Brain (organoid and tissue), 16 donors: ENCODE measurements at places on chromosomes 2 and 18. TPM values are rescaled to one million over a fixed set of nuclear protein-coding genes. Genes with fewer than 3 reads are reported as not detected.

The LHCGR gene
- polyA plus RNA-seq, result not detected

GRCh38 chr18:79947054-79947755 lies 4.2 kb downstream of the SLC66A2 start:
- no peak for DNase-seq

GRCh38 chr18:50286391-50287027 lies 983 bp downstream of the CXXC1 start:
- no peak for DNase-seq

DNA sequence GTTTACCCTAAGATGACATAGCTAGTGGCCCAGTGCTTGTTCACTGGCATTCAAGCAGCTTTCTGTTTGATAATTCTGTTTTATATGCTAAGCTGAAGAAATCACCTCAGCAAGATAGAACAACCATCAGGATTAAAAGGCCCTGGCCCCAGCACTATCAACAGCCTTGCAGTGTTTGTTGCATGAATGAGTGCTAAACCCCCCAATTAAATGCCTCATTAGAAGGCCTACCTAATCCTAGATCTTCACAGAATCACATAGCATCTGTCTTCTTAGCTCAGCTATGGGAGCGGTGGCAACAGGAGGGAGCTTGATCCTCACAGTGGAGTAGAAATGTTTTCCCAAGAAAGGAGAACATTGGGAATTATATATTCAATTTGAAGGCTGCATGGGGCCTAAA lies 194.1 kb upstream of the HNMT start:
- DNase-seq, result no peak

DNA sequence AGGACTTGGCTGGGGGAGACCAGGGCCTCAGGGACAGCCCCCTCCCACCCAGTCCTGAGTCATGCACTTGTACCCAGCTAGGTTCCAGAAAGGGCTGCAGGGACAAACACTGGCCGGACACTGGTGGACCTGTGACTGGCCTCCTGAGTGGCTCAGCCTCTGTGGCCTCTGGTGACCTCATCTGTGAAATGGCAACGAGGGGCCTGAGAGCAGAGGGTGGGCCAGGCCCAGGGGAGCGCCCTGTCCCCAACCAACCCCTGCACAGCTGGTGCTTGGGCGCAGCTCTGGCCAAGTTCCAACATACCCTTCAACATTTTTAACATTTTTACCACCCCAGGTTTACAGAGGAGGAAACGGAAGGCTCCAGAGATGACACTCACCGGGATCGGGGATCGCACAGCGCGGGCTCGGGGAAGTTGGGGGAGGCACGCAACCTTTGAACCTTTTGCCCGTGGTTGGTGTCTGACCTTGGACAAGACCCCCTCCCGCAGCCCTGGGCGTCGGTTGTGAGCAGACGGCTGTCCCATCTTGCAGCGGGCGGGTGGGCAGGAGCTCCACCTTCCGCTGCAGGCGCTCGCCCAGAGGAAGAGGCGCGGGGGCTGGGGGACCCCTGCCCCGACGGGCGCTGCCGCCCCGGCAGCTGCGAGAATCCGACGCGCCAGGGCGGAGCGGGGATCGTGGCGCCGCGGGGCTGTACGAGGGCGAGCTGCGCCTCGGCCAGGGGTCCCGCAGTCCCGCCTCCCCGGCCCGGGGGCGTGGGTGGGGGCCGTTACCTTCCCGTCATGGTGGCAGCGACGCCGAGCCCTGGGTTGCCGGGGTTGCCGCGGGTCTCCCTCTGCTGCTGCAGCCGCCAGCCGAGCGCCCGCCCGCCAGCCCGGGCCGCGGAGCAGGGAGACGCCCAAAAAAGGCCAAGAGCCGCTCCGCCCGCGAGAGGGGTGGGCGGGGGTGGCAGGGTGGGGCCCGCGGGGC lies 805 bp downstream of the LIMS2 start:
- DNase-seq, result no peak

The PIEZO2 gene
- 5.9 TPM for polyA plus RNA-seq

The GLS gene
- polyA plus RNA-seq, result 30.2 TPM

DNA sequence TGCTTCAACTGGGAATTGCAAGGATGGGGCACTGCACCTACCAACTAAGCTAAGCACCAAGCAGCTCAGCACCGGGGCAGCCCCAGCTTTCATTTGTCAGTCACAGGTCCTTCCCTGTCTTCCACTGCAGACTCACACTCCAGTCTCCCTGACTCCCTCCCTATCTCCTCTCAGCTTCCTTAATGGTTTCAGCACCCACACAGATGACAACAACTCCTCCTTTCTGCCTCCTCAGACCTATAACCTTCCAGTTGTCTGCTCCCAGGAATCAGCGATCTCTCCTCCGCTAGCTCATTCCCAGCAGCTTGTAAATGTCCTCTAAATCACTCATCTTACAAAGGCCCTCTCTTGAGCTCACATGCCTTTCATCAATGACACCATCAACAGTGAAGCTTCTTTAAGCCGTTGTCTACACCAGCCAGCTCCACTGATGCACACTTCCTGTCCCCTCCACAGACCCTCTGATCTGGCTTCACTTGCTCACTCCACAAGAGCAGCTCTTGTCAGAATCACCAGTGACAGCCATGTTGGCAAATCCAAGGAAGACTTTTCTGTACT lies 32.1 kb downstream of the CLASP1 start:
- no peak for DNase-seq

DNA sequence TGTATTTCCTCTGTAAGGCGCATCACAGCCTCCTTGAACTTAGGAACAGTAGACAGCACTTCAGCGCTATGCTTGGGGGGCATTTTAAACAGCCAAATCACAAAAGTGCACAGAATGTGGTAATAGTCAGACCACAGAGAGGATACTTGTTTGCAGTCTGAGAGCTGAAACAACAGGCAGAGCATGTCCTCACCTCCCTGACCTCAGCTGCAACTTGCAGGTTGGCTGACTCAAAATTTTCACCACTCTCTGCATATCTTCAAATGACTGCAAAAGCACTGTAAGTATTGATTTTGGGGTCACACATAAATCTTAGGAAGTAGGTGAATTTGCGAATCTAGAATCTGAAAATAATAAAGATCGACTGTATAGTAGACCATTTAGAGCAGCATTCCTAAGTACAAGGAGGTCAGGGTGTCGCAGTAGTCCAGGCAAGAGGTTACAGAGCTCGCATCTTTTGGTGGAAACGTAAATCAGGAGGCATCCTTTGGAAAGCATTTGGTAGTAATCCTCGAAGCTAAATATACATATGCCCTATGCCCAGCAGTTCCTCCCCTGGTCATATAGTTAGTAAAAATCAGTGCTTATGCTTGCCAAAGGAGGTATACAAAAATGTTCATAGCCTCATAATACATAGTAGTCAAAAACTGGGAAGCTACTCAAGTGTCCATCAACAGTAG lies 108.2 kb upstream of the MYCN start:
- DNase-seq, result no peak

DNA sequence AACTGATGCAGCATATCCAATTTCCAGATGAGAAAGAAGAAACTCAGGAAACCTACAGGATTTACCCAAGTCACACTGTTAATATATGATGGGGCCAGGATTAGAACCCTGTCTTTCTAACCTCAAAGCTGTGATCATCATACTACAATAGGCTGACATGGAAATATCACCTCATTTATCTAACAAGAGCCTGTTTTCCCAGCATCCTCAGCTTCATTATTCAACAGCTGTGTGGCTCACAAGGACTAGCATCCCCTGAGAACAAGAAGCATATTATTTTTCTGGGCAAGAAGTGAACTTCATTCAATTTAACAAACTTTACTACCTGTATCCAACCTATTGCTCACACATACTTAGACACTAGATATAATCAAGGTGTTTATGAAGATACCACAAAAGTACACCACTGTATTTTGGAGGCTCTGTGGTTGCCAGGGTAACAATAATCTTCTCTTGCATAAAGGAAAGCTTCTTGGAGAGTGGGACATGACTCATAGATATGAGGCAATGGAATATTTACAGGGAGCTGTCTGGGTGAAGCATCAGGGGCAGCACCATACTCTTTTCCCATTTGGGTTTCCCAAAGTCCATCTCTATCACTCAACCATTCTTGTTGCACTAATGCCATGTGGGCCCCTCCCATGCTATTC lies 218.2 kb downstream of the RAD51AP2 start:
- DNase-seq, result no peak

The GKN1 gene
- polyA plus RNA-seq, result not detected

DNA sequence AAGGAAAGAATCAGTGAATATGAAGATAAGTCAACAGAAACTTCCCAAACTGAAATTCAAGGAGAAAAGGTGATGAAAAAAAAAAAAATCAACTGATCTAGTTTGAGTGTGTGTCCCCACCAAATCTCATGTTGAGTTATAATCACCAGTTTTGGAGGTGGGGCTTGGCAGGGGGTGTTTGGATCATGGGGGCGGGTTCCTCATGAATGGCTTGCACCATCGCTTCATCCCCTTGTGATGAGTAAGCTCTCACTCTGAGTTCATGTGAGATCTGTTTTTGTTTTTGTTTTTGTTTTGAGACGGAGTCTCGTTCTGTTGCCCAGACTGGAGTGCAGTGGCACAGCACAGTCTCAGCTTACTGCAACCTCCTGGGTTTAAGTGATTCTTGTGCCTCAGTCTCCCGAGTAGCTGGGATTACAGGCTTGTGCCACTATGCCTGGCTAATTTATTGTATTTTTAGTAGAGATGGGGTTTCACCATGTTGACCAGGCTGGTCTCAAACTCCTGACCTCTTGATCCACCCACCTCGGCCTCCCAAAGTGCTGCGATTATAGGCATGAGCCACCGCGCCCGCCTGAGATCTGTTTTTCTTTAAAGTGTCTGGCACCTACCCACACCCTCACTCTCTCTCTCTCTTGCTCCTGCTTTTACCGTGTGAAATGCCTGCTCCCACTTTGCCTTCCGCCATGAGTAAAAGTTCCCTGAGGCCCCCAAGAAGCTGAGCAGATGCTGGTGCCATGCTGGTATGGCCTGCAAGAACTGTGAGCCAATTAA lies 4.0 kb upstream of the SLC66A2 start:
- no peak for DNase-seq

The RGPD3 gene
- not detected for polyA plus RNA-seq

DNA sequence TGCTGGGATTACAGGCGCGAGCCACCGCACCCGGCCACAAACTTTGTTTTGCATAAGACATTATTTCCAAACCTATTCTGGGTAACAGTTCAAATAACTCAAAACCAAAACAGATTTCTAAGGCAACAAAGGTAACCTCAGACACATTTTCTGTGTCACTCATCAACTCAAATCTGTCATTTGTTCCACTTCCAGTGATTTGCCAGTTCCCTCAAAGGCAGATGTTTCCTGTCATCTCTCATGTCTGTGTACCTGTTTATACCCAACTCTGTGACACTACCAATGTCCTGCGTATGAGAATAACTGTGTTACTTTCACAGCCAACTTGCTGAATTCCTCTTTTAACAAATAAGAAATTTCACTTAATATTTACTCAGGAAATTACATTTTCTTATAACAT lies 54.4 kb downstream of the SCN3A start:
- no peak for DNase-seq

The TXNL4A gene
- 150 TPM for polyA plus RNA-seq
